ENCODE measurements at places on chromosomes 2 and 18.

- no peak for DNase-seq
Observed at GRCh38 chr2:191500884-191501560, 176.9 kb upstream of the NABP1 start.

DNA sequence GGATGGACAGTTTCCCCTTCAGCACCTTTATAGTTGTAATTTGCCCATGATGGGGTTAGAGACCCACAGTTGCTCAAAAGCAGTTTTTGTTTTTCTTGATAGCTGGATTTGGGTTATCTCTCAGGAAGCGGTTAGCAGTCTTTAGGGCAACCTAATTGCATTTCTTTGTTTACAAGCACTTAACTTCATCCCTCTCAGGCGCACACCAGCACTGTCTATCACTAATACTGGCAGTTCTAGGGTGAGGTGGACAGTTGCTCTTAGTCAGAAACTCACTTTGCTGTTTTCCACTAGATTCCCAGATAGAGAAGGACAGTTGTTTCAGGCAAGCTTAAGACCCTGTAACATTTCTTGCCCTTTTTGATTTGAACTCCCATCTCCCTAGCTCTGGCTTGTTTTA is 146.0 kb downstream of the AGAP1 start:
- no peak for DNase-seq

DNA sequence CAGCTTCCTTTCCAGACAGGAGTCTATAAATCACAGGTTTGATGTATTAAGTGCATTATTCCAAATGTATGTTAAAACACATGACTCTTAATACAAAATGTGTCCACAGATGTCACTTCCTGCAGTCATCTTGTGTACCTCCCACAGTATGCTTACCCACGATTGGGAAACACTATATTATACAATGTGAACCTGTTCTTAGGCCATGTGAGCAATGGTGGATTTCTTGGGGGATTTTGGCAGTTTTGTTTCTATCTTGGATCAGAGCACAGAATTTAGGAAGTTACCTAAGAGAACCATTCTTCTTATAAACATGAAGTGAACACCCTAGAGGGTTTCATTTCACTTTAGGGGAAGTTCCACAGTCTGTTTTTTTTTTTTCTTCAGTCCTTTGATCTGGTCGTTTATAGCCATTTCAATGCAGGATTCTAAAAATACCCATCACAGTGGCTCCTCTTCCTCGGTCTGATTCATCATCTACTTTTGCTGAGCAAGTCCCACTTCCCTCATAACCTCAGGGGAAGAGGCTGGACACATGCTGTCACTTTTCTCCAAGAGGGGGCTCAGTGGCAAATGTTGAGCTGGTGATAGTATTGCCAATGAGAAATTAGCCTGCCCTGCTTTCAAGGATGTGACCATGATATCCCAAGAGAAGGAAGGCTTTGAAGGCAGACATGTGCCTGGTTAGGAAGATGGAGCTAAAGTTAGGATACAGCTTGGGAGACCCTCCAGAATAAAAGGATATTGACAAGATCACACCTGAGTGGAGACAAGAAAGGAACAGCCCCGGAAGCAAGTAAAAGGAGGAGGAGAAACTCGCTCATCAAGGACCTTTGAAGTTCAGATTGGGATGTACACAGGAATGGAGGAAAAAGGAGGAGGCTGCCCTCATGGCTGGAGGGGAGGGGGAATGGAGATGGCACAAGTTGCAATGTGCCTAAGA is 22.6 kb downstream of the PLEK start:
- DNase-seq, result no peak

- no peak for DNase-seq
Observed at GRCh38 chr2:68870215-68870614, 982 bp downstream of the BMP10 start.

- no peak for DNase-seq
Observed at GRCh38 chr18:40868110-40868858, 1086.8 kb upstream of the PIK3C3 start.

DNA sequence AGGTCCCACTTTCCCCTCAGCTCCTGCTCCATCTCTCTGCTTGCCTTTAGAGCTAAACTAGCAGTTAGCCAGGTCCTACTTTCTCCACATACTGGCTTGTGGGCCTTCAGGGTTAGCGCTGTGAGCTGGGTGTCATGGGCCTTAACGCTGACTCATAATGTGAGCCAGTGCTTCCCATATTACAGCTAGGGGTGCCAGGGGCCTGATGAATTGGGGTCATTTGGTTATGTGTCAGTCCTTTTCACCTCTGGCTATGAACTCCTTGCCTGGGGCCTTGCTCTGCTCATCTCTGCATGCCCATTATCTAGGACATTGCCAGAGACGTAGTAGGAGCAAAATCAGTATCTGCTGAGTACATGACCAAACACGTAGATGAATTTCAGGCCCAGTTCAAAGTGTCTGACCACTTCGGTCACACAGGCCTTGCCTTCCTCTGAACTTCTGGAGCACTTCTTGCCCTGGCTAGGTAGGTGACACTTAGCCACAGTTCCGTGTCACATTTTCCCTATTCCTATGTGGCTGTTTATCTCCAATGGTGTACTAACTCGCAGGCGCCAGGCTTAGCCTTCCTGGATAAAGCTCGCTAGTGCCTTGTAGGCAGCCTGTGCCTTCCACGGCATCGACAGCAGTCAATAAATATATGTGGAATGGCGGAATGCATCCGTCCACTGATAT is 103.2 kb upstream of the SIX3 start:
- DNase-seq, result no peak

DNA sequence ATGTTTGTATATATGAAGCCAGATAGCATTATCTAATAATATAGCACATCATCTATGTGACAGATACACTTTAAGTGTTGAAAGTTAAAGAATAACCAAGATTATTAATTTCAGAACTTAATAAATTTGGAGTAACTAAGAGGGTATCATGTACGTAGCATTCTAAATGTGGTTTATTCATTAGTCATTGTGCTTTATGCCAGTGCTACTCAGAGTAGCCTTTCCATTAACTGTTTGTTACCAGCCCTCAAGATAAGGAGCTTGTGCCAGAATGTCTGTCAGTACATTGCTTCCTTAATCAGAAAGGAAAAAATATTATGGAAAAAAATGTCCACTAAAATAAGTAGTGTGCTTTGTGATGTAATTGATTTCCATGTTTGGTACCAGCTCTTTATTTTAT is 94.9 kb upstream of the TWSG1 start:
- DNase-seq, result no peak

All from NCI-H345 (cell line).